ENCODE measurements at places on chromosomes 13 and 19.

- peak; percentile 76 for DNase-seq
Observed at GRCh38 chr19:35213663-35214632, 14.6 kb downstream of the FAM187B start.

DNA sequence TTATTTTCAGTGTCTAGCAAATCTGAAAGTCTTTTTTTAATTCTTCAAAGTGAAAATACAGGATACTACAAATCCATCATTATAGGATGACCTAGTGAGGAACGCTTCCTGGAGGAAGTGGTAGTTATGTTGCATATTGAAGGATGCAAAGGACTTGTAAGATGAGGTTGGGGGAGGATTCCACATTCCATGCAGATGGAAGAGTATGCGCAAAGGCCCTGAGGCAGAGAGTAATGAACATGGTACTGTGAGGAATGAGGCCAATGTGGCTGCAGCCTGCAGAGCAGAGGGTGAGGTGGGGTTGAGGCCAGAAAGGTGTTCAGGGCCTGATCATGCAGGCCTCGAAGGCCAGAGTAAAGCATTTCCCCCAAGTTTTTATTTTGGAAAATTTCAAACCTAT lies 202.8 kb downstream of the MTUS2 start:
- no peak for DNase-seq

GRCh38 chr13:45674908-45675307 lies 27.2 kb upstream of the CBY2 start:
- DNase-seq: peak; percentile 99

- no peak for DNase-seq
Observed at GRCh38 chr19:45311621-45312020, 11.1 kb downstream of the CKM start.

GRCh38 chr13:50969691-50970090 lies 60.1 kb downstream of the RNASEH2B start:
- peak; percentile 17 for DNase-seq

Measured in fibroblast of lung (primary cell).